ENCODE measurements at places on chromosomes 6 and 20.
A peak's percentile ranks its signal among the peaks of the same experiment; 100 is the strongest.

GRCh38 chr6:159094444-159095252, 49.9 kb upstream of the TAGAP start:
- no peak for DNase-seq

DNA sequence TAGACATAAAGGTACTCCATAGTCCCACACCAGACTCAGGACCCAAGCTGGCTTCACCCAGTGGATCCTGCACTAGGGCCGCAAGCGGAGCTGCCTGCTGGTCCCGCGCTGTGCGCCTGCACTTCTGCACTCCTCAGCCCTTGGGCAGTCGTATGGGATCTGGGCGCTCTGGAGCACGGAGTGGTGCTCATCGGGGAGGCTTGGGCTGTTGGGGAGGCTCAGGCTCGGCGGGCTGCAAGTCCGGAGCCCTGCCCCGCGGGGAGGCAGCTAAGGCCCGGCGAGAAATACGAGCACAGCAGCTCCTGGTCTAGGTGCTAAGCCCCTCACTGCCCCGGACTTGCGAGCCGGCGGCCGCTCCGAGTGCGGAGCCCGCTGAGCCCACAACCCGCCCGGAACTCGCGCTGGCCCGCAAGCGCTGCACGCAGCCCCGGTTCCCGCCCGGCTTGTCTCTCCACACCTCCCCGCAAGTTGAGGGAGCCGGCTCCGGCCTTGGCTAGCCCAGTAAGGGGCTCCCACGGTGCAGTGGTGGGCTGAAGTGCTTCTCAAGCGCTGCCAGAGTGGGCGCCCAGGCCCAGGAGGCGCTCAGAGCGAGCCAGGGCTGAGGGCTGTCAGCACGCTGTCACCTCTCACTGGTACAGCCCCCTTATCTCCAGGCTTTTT, 33.4 kb upstream of the GCNT2 start:
- no peak for DNase-seq

DNA sequence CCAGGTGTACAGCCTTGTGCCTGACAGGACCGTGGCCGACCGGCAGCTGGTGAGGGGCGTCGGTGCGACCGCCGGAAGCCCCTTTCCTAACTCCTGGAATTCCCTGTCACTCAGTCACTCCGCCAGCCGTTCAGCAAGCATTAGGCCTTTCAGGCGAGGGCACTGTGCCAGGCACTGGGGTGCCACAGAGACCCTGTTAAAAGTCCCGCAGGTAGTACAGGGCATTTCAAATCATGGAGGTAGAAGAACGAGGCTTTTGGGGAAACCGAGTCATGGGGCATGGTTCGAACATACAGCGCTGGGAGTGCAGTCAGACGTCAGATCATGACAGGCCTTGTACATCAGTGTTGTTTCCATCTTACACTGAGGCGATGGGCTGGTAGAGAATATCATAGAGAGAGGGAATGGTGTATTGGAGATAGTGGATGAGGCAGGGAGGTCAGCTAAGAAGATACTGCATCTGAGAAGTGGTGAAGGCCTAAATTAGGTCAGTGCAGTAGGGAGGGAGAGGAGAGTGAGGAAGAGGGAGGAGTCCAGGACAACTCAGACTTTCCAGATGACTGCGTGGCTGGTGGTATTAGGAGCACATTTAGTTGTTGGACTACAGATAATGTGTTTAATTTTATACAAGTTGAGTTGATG, 892 bp upstream of the DXO start:
- DNase-seq, result peak; percentile 46

GRCh38 chr20:16171180-16171579, 402.1 kb downstream of the KIF16B start:
- DNase-seq, result no peak
